ENCODE measurements at places on chromosomes 2 and 18. TPM values are rescaled to one million over a fixed set of nuclear protein-coding genes. Genes with fewer than 3 reads are reported as not detected.

GRCh38 chr2:119327431-119327830 is 39.2 kb downstream of the C2orf76 start:
- DNase-seq, result no peak
- H3K36me3 ChIP-seq, result no peaks in the 10 kb centered on the region
- no peaks in the 10 kb centered on the region for H3K4me1 ChIP-seq
- no peaks in the 10 kb centered on the region for H3K27me3 ChIP-seq

DNA sequence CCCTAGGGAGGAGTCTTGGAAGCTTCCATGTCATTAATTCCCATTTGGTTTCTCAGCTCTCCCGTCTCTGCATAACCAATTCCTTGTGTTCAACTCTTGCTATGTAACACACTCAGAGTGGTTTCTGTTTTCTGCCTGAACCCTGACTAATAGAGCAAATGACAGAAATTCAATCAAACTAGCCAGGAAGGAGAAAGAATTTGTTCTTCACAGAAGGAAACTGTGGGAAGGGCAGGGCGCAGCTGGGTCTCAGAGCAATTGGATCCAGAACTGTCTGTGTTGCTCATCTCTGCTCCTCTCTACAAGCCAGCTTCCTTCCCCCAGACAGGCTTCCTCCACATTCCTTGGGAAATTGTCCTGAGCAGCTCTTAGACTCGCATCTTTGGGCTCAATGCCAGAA is 269.8 kb downstream of the TNS1 start:
- no peaks in the 10 kb centered on the region for H3K27me3 ChIP-seq
- H3K27ac ChIP-seq, result no peak overlapping the region
- no peaks in the 10 kb centered on the region for H3K36me3 ChIP-seq
- no peak for DNase-seq
- no peak overlapping the region for H3K4me3 ChIP-seq
- H3K4me1 ChIP-seq, result no peaks in the 10 kb centered on the region

MERTK gene
- polyA plus RNA-seq, result not detected

DNA sequence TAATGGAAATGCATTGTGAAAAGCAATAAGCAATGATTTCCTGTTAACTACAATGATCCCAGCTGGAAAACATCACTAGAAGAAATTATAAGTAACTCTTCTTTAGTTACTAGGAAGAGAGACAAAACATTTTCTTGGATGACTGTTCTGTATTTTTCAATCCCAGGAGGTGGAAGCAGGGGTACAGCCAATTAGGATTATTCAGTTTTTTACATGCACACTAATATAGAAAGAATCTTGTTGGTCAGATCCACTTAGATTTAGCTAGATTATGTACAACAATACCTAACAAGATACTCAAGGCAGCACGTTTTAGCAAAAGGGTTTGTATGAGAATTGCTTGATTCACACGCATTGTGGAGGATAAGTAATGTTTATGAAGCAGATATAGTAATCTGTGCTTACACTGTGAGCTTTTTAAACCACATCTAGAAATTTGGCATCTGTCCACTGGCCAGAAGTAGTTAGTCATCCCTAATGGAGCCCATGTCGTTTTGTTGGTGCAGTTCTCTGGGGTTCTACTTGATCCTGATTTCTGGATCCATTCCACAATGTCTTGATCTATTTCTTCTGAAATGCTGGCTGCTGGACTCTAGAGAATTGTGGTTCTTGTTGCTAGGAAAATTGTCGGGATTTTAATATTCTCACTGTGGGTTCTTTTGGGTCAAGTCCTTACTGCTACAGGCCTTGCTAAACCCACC is 199.7 kb downstream of the ADCYAP1 start:
- no peaks in the 10 kb centered on the region for H3K27me3 ChIP-seq
- H3K27ac ChIP-seq, result no peak overlapping the region
- H3K36me3 ChIP-seq, result no peaks in the 10 kb centered on the region
- no peak for DNase-seq

DNA sequence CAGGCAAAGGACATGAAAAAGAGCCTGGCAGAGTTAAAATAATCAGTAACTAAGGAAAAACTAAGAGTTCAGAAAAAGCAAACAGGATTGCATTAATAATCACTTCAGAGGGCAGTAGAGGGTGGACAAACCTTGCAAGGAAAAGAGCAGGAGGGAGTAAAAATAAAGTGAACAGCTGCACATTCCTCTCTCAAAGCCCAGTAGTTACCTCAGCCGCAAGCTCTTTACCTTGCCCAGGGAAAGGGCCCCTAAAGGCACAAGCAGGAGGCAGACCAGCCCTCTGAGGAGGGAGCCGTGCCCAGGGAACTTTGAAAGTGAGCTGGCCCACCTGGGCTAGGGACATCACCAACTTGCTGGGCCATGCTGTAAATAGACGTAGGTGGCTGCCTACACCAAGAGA is 196.9 kb downstream of the C1D start:
- DNase-seq, result no peak
- no peak overlapping the region for H3K27ac ChIP-seq
- H3K4me1 ChIP-seq, result no peaks in the 10 kb centered on the region
- H3K27me3 ChIP-seq, result no peaks in the 10 kb centered on the region

CYP26B1 gene
- not detected for polyA plus RNA-seq

DNA sequence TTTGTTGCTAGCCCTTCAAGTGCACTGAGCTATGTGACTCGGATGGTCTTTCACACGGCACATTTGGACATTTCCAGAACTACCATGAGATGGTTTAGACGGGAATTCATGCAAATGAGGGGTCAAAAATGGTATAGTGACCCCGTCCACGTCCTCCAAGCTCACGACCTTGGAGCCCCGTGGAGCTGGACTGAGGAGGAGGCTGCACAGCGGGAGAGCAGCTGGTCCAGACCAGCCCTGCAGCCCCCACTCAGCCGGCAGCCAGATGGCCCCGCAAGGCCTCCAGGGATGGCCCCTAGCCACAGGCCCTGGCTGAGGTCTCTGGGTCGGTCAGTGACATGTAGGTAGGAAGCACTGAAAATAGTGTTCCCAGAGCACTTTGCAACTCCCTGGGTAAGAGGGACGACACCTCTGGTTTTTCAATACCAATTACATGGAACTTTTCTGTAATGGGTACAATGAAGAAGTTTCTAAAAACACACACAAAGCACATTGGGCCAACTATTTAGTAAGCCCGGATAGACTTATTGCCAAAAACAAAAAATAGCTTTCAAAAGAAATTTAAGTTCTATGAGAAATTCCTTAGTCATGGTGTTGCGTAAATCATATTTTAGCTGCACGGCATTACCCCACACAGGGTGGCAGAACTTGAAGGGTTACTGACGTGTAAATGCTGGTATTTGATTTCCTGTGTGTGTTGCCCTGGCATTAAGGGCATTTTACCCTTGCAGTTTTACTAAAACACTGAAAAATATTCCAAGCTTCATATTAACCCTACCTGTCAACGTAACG is 88.8 kb downstream of the EPAS1 start:
- no peaks in the 10 kb centered on the region for H3K36me3 ChIP-seq
- no peak overlapping the region for H3K27ac ChIP-seq
- no peaks in the 10 kb centered on the region for H3K4me1 ChIP-seq

DNA sequence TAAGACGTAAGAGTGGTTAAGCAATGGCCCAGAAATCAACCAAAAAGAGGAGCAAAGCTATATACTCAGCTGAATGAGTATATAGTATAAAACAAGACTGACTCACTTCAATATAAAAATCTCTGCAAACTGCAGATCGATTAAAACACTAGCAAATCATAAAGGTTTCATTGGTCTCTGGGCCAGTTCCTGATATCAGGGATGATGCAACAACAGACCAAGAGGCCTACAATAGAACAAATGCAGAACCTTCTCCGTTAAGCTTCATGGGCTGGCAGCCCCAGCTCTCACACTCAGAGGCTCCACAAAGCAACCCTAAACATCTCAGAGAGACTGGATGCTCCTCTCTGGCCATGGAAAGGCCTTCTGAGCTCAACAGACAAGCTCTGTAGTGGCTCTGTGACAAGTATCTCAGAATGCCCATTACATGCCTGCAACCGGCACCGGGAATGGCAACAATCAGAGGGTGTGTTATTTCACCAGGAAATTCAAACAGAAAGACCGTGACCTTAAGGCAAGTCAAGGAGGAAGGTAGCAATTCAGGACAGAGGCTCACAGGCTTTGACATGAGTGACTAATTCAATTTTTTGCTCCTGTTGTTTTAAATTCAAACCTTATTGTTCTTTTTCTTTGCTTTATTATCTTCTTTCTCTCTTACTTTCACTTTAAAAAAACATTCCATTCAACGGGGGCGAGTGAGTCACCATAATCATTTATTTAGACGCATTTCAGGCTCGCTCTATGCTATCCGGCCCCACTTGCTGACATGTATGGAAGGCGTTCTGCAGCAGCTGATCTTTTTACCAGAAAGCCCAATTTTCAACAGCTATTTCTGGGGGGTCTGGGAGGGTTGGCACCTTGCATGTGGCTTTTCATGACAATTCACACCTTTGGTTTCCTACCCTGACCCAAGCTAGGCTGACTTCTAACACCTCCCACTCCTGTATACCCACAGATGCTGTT is 15.1 kb downstream of the CYRIA start:
- H3K36me3 ChIP-seq, result no peaks in the 10 kb centered on the region
- H3K4me1 ChIP-seq, result no peaks in the 10 kb centered on the region
- no peak overlapping the region for H3K27ac ChIP-seq
- no peak for DNase-seq

DNA sequence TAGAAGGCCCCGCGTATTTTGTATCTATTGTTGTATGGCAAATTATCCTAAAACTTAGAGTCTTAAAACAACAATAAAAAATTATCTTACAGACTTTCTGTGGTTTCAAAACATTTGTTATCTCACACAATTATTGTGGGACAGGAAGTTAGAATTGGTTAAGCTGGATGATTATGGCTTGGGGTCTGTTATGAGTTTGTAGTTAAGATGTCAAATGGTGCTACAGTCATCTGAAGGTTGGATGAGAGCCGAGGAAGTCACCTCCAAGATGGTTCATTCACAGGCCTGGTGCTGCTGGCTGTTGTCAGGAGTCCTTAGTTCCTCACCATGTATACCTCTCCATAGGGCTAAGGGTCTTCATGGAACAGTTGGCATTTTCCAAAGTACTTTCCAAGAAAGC is 175.6 kb upstream of the FANCL start:
- no peak overlapping the region for H3K27ac ChIP-seq
- no peak for DNase-seq

- no peak overlapping the region for H3K27ac ChIP-seq
- no peaks in the 10 kb centered on the region for H3K4me1 ChIP-seq
Observed at GRCh38 chr2:210370562-210370961, 55.6 kb upstream of the MYL1 start.

SLC38A11 gene
- not detected for polyA plus RNA-seq

GRCh38 chr2:208906330-208906729 is 499.7 kb downstream of the PTH2R start:
- H3K4me3 ChIP-seq, result no peak overlapping the region
- H3K27ac ChIP-seq, result no peak overlapping the region
- H3K27me3 ChIP-seq, result no peaks in the 10 kb centered on the region
- no peak for DNase-seq
- H3K36me3 ChIP-seq, result no peaks in the 10 kb centered on the region

GRCh38 chr18:42274488-42275137 is 319.6 kb downstream of the PIK3C3 start:
- DNase-seq, result no peak
- H3K36me3 ChIP-seq, result no peaks in the 10 kb centered on the region
- no peak overlapping the region for H3K27ac ChIP-seq
- no peaks in the 10 kb centered on the region for H3K4me1 ChIP-seq

DNA sequence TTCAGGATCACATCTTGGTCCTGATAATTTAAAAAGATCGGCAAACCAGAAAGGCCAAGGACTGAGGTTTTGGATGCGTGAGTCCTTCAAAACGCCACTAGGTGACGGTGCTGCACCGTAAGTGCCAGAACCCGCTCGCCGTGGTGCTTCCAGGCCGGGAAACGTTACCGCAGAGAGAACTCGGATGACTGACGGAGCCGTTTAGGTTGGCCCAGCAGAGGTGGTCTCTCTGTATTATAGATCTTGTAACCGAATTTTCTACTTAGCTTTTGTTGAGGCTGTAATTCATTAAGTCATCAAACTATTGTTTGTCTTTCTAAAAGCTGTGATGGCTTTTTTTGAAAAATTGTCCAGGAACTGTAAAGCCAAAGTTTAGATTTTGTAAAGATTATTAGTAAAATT is 39.8 kb upstream of the ADCYAP1 start:
- DNase-seq, result peak; percentile 18
- H3K36me3 ChIP-seq, result peaks cover 3% of the 10 kb centered on the region
- no peaks in the 10 kb centered on the region for H3K27me3 ChIP-seq

SERPINB10 gene
- not detected for polyA plus RNA-seq

- no peaks in the 10 kb centered on the region for H3K27me3 ChIP-seq
- no peaks in the 10 kb centered on the region for H3K36me3 ChIP-seq
- no peak overlapping the region for H3K4me3 ChIP-seq
- no peaks in the 10 kb centered on the region for H3K4me1 ChIP-seq
Observed at GRCh38 chr18:60149316-60149715, 223.3 kb downstream of the MC4R start.

SCN2A gene
- polyA plus RNA-seq, result not detected

GRCh38 chr2:83055376-83056010 is 1403.6 kb downstream of the SUCLG1 start:
- no peaks in the 10 kb centered on the region for H3K36me3 ChIP-seq
- H3K4me3 ChIP-seq, result no peak overlapping the region
- H3K27ac ChIP-seq, result no peak overlapping the region
- no peaks in the 10 kb centered on the region for H3K4me1 ChIP-seq
- H3K27me3 ChIP-seq, result no peaks in the 10 kb centered on the region

Measured in naive thymus-derived CD4-positive, alpha-beta T cell (primary cell).